GM12892 (cell line): ENCODE measurements at places on chromosomes 3 and 15.

DNA sequence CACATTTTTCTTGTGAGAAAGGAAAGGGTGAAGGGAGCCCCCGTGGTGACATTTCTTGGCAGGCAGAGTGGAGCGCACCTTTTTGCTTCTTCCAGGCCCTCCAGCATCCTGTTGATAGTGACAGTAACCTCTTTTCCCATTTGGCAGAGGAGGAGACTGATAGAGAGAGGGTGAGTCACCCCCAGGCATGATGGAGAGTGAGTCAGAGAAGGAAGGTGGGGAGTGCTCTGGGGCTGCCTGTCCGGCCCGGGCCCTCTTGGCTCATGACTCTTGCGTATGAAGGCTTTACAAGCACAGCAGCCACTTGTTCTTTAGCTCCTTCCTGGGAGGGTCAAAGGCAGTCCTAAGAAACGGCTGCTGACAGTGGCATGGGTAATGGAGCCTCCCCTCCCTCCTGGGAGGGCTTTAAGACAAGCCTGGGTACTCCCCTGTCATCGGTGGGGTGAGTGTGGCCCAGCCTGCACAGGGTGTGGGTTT lies 16.0 kb downstream of the ANKRD63 start:
- DNase-seq: no peak

DNA sequence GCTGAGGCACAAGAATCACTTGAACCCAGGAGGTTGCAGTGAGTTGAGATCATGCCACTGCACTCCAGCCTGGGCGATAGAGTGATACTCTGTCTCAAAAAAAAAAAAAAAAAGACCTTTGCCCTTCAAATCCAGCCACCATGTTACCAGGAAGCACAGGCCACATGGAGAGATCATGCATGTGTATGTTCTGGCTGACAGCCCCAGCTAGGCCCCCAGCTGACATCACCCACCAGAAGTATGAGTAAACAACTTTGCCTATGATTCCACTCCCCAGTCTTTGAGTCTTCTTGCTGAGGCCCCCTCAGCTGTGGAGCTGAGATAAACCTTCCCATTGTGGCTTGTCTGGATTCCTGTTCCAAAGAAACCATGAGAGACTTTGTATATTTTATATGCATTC lies 3.3 kb upstream of the ARIH2 start:
- DNase-seq: no peak

DNA sequence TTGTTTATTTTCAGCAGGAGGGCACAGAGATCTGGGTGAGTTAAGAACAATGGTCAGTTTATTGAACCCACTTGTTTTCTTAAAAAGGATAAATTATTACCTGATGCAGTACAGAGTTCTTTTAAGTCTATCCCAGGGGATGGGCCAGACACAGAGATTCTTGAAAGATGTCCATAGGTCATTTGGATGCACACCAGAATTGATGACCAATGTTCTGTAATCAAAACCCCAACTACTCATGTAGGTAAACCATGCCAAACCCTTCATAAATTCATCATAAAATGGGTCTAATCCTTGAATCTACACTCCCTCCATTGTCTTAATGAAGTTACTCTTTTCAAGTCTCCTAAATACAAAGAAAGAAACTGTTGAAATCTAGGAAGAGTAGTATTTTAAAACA lies 273.0 kb upstream of the COL8A1 start:
- no peak for DNase-seq

GRCh38 chr3:13424141-13424844 lies 4.2 kb upstream of the NUP210 start:
- no peak for DNase-seq

GRCh38 chr3:179603831-179604230 lies 607 bp downstream of the MRPL47 start:
- no peak for DNase-seq

GRCh38 chr15:63870487-63871209 lies 36.9 kb upstream of the HERC1 start:
- DNase-seq: no peak

DNA sequence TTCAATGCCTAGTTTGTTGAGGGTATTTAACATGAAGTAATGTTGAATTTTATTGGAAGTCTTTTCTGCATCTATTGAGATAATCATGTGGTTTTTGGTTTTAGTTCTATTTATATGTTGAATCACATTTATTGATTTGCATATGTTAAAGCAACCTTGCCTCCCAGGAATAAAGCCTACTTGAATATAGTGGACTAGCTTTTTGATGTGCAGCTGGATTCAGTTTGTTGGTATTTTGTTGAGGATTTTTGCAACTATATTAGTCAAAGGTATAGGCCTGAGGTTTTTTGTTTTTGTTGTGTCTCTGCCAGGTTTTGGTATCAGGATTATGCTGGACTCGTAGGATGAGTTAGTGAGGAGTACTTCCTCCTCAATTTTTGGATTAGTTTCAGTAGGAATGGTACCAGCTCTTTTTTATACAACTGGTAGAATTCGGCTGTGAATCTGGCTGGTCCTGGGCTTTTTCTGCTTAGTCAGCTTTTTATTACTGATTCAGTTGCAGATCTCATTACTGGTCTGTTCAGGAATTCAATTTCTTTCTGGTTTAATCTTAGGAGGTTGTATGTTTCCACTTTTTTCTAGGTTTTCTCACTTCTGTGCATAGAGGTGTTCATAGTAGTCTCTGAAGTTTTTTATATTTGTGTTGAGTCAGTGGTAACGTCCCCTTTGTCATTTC lies 209.8 kb upstream of the RBMS3 start:
- DNase-seq: no peak

GRCh38 chr15:45454814-45455213 lies 67.7 kb downstream of the SLC30A4 start:
- DNase-seq: peak; percentile 61

DNA sequence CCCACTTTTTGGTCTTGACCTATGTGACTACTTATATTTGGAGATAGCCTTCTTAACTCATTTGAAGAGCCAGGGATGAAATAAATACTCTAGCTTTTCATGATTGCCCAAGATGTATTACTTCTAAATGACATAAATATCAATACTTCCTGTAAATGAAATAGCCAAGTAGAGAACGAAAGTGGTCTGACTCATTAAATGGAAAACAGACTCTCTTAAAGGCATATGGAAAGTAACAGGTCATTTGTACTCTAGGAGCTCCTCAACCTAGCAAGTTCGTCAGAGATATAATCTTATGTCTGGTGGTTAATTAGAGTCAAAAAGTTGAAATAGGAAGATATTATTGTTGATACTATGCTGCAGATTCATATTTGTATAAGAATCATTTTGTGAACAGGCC lies 1105.4 kb downstream of the TUSC7 start:
- DNase-seq: no peak

- no peak for DNase-seq
These were observed 110.8 kb downstream of the MBNL1 start for GRCh38 chr3:152379415-152380042.

DNA sequence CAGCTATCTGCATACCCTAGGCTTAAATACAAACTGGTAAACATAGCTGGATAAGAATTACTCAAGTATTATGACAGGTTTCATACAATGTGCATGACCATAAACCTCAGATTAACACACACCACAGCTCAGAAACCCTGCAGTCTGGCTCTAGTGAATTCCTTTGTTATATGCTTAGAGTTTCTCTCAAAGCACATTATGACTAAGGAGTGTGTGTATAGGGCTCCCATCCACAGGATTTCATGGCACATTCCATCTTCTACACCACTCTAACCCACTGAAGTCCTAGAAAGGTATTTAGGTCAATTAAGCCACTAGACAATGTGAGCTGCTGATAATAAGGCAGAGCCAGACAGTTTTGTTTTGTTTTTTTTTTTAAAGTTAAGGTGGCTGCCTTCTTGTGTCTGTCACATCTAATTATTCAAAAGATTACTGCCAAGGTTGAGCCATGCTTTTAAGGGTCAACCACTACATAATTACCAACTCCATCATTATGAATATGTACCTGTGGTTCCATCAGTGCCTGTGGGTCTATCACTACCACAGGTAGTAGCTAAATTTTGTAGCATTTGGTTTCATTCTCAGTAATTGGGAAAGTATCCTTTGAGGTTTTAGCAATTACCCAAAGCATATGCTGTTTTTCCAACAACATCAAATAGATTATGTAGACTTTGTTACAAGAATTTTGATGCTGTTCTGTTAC lies 107.0 kb downstream of the ALCAM start:
- no peak for DNase-seq

DNA sequence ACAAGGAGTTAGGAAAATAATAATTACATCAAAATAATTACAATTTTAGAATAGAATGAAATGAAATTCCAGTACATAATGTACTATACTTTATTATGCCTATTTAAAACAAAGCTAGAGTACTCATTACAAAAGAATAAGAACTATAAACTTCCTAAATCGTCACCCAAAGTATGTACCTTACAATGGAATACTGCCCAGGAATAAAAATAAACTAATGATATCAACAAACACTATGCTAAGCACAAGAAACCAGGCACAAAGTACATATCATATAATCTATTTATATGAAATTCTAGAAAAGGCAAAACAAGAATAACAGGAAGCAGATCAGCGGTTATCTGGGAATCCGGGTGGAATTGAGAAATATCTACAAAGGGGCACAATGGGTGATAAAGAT lies 84.7 kb downstream of the MYO9A start:
- no peak for DNase-seq

- DNase-seq: no peak
These were observed 13.3 kb downstream of the ITGA11 start for GRCh38 chr15:68418611-68419161.

DNA sequence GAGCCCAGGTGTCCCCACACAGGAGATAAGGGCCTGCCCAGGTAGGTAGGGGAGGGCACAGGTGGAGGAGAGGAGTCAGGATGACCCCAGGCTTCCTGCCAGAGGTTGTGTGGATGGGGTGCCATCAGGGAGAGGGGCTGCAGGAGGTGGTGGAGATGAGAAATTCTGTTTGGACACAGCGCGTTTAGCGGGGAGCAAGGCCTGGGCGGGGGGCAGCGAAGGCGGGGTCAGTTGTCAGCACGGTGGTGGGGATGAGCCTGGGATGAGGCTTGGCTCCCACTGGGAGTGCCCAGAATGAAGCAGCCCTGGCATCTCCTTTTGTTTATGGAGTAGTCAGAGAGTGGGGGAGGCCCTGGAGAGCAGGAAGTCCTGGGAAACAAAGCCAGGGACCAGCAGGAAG lies 14.6 kb downstream of the RNF123 start:
- DNase-seq: no peak

GRCh38 chr3:185693985-185694653 lies 108.0 kb downstream of the SENP2 start:
- DNase-seq: no peak

DNA sequence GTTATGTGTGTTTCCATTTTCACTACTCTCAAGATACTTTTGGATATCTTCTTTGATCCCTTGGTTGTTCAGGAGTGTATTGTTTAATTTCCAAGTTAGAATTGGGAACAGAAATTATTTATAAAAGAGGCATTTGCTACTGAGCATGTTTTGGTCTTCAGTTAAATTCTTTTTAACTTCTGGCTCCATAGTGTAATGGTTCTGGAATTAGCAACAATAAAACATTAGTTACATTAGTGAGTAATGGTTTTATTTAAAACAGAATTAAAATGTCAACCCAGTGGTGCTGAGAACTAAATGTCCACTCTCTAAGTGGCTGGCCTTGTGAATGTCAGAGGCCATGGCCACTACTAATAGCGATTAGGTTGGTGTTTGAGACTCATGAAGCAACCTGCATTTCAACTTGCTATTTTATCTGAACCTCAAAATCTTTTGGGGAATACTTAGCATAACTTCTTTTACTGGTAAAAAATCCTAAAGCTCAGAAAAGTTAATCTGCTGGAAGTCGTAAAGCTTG lies 19.5 kb upstream of the MASP1 start:
- DNase-seq: no peak

GRCh38 chr3:115187149-115187757 lies 40.2 kb upstream of the ZBTB20 start:
- peak; percentile 32 for DNase-seq

- no peak for DNase-seq
These were observed 57.0 kb upstream of the ITGA11 start for GRCh38 chr15:68488966-68489365.

DNA sequence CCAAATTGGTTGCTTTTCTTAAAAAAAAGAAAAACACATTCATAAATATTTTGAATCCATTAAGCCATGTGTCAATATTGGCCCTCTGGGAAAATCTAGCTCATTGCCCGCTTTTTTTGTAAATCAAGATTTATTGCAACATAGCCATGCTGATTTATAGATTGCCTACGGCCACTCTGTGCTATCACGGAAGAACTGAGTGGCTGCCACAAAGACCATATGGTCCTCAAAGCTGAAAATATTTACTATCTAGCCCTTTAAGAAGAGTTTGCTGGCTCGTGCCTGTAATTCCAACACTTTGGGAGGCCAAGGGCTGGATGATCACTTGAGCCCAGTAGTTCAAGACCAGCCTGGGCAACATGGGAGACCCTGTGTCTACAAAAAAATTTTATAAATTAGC lies 45.9 kb downstream of the IL5RA start:
- DNase-seq: no peak

- no peak for DNase-seq
These were observed 204.8 kb downstream of the RSRC1 start for GRCh38 chr3:158314426-158315357.

DNA sequence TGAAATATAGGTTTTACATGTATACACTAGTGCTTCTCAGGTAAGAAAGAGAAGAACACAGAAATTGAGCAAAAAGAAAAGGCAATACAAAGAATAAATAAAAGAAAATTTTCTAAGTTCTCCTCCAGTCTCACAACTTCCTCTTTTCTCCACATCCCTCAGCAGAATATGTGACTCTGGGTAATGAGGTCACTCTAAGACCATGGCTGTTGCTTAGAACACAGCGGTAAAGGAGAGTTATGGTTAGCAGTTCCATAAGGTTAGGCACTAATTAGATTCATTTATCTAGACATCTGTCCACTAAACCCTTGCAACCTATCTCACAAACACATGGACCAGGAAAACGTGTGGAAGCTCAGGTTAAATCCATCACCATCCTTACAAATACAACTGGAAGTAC lies 47.9 kb downstream of the IGSF11 start:
- DNase-seq: no peak

DNA sequence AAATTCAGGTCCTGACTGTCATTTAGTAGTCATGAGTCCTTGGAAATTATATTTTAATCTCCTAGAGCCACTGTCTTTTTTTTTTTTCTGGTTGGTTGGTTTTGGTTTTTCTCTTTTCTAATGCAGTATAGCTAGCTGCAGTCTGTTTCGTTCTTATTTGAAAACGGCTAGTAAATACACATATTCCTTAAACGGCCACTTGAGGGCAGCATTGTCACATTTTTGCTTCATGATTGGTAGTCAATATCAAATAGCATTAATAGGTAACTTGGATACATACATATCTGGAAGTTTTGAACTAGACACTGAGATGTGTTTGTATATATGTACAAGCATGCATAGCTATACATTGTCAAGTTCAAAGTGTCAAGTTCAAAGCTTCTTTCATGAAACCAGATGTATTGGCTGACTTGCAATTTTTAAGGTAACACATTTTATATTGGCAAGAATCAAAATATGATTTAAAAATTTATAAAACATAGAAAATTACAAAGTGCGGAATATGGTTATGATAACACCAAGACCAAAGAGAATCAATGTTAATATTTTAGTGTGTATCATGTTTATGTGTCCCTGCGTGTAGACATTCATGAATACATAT lies 22.5 kb downstream of the GABRA5 start:
- DNase-seq: no peak
